Vagina (tissue), 2 donors: ENCODE measurements at places on chromosomes 3 and 15.

DNA sequence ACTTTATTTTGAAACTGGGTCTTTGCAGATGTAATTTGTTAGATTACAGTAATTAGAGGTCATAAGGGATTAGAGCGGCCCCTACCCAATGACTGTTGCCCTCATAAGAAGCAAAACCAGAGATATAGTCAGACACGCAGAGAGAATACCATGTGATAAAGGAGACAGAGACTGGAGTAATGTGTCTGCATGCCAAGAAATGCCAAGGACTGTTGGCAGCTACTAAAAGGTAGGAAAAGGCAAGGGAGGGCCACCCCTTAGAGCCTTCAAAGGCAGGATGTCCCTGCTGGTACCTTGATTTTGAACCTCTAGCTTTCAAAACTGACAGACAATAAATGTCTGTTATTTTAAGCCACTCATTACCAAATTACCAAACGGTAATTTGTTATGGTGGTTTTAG lies 548.2 kb downstream of the FHIT start:
- DNase-seq, result no peak

DNA sequence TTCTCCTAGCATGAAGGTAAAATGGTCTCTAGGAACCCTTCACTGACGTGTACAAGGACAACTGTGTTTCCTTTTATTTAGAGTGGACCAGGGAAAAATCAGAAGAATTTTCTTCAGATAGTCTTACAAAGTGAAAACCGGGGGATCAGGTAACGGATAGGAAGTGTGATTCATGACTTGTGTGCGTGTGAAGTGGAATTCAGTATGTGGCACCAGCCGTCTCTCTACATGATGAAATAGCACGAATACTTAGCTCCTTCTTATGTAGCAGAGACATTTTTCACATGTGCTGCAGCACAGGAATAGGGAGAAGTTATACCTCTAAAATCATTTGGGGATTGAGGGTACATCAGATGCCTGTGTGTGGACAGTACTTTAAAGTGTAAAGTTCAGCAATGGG lies 159.2 kb downstream of the MEX3B start:
- DNase-seq, result no peak

GRCh38 chr3:95721938-95722337 lies 1092.5 kb upstream of the EPHA6 start:
- DNase-seq, result no peak

GRCh38 chr3:98874602-98875249 lies 26.8 kb downstream of the DCBLD2 start:
- DNase-seq, result no peak

DNA sequence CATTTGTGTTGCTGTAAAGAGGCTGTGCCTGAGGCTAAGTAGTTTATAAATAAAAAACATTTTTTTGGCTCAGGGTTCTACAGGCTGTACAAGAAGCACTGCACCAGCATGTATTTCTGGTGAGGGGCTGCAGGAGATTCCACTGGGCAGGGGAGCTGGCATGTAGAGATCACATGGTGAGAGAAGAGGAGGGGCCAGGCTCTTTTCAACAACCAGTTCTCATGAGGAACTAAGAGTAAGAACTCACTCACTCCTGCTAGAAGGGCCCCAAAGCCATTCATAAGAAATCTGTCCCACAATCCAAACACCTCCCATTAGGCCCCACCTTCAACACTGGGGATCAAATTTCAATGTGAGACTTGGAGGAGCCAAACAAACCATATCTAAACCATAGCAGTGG lies 214.9 kb upstream of the LMCD1 start:
- no peak for DNase-seq

DNA sequence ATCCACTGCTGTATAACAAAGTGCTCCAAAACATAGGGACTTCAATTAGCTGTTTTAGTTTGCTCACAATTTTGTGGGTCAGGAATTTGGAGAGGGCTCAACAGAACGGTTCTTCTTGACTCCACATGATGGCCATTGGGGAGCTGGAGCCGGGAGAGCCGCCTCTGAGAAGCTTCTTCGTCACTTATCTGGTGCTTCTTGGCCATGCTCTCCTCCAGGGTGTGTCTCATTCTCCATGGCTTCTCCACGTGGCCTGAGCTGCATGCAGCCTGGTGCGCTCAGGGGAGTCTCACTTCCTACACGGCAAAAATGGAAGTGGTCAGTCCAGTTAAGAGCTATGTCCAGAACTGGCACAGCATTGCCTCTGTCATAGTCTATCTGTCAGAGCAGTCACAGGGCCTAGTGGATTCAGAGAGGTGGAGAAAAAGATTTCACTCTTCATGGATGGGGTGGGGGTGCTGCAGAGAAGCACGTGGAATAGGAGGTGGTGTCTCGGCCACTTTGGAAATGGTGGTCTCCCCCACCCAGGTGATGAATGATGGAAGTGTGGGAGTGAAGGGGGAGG lies 26.3 kb upstream of the PRR23E start:
- DNase-seq, result no peak

GRCh38 chr15:96162322-96162721 lies 168.2 kb upstream of the NR2F2 start:
- DNase-seq, result no peak

GRCh38 chr3:184568924-184569829 lies 7.6 kb downstream of the EPHB3 start:
- no peak for DNase-seq

GRCh38 chr3:39144748-39145380 lies 8.5 kb downstream of the CSRNP1 start:
- no peak for DNase-seq

DNA sequence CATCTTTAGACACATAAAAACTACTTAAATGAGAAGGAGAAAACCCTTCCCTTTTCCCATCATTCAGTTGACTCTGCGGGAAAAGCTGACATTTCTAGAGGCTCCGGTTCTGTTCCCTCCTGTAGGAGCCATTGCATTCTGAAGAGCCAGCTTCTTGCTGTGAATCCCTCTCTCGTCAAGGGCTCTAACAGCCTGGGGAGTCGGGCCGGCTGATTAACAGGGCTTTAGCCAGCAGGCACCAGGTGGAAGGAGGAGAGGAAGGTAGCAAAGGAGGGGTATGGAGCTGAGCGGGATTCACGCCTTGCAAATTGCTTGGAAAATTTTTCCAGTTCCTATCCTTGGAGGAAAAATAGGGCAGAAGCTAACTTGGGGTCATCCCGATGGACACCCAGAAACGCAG lies 108.3 kb upstream of the UBE2E1 start:
- DNase-seq, result no peak

GRCh38 chr3:73868688-73869315 lies 244.1 kb upstream of the PDZRN3 start:
- DNase-seq, result no peak

GRCh38 chr15:34365091-34365825 lies 1.7 kb downstream of the LPCAT4 start:
- DNase-seq, result no peak

GRCh38 chr3:126261037-126261436 lies 80.7 kb upstream of the ALDH1L1 start:
- DNase-seq, result no peak
